HCT116 (cell line): ENCODE measurements at places on chromosomes 12 and 14. TPM values are rescaled to one million over a fixed set of nuclear protein-coding genes. Genes with fewer than 3 reads are reported as not detected.
A peak's percentile ranks its signal among the peaks of the same experiment; 100 is the strongest.

DNA sequence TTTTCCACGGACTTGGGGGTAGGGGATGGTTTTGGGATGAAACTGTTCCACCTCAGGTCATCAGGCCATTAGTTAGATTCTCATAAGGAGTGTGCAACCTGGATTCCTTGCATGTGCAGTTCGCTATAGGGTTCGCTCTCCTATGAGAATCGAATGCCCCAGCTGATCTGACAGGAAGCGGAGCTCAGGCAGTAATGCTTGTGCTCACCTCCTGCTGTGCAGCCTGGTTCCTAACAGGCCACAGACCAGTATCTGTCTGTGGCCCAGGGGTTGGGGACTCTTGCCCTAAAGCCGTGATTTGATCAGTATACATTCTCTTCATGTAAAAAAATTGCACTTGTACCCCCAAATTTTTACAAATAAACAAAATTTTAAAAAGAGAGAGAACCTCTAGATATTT is 219.4 kb upstream of the CPNE8 start:
- DNase-seq, result no peak

DNA sequence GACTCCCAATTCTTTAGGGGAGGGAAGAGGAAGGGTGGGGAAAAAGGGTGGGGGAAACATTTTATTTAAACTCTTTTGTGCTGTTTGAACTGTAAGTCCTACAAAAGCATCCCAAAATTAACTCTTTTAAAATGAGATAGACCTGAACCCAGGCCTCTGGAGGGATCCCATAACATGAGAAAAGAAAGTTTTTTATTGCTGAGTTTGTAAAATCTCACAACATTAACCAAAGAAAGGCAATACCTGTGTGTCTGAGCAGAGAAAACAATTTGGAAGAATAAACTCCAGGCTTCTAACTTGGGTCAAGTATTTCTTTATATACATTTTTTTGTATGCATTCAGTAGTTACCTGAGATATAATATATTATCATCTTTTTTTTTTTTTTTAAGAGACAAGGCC is 107.1 kb downstream of the KSR2 start:
- DNase-seq, result no peak

Gene ASIC1
- total RNA-seq, result 28.9 TPM

DNA sequence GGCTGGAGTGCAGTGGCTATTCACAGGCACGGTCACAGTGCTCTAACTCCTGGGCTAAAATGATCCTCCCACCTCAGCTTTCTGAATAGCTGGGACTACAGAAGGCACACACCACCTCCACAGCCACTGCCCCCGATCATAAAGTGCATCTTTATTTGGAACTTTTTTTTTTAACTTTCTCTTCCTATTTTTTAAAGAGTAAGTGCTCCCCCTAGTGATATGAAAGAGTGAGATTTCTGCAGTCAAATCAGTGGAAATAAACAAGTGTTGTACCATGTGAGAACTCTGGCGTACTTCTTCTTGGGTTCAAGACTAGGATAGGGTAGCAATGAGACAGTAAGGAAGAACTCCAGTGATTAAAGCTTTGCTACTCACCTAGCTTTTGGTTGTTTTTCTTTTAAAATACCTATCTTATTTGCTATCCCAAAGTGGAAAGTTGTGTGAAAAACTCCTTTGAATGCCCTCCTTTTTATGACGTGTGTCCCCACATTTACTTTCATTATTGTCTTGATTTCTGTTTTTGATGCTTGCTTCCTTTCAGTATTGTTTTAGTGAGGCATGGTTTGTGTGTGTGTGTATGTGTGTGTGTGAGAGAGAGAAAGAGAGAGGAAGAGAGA is 6.6 kb downstream of the PPP4R4 start:
- peak; percentile 35 for DNase-seq

Gene AHNAK2
- total RNA-seq, result 45.0 TPM

Gene WSCD2
- total RNA-seq, result 0.05 TPM

GRCh38 chr12:68561830-68562229 is 48.9 kb upstream of the RAP1B start:
- no peak for DNase-seq

GRCh38 chr12:129150721-129151120 is 297.4 kb downstream of the GLT1D1 start:
- no peak for DNase-seq

- no peak for DNase-seq
Measured at GRCh38 chr12:64561302-64562136, 48.8 kb upstream of the RASSF3 start.

Gene RND1
- total RNA-seq, result 2.0 TPM

GRCh38 chr14:24086193-24086955 is 7.7 kb upstream of the PCK2 start:
- no peak for DNase-seq

- no peak for DNase-seq
Measured at GRCh38 chr14:81550001-81550637, 16.5 kb upstream of the SEL1L start.

DNA sequence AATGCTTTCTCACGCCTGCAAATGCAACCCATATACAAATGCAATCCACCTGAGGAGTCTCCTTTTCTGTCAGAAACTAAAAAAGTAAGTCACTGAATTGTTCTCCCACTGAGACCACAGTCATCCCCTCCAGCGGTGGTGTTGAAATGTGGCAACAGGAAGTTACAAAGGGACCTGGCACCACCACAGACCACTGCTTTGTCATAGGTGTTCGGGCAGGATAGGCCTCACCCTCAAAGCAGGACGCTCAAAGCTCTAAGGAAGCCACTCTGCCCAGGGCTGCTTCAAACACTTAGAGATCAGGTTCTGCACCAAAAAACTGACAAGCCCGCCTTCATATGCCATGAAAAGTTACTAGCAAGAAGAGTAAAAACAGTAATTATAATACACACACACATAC is 11.3 kb downstream of the PHLDA1 start:
- DNase-seq, result peak; percentile 81

- no peak for DNase-seq
Measured at GRCh38 chr12:70772836-70773235, 135.6 kb upstream of the PTPRB start.

DNA sequence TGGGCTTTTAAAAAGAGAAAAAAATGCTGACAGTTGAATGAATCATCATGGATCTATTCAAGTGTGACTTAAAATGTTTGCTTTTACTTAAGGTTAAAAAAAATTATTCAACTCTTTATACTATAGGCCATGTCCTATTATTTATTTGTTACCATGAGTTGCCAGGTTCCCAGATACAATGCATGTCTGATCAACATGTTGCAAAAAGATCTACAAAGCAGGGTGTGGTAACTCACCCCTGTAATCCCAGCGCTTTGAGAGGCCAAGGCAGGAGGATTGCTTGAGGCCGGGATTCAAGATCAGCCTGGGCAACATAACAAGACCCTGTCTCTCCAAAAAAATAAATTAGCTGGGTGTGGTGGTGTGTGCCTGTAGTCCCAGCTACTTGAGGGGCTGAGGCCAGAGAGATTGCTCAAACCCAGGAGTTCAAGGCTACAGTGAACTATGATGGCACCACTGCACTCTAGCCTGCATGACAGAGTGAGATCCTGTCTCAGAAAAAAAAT is 460.8 kb downstream of the BCAT1 start:
- DNase-seq, result no peak

Gene KCNJ8
- 0.17 TPM for total RNA-seq

DNA sequence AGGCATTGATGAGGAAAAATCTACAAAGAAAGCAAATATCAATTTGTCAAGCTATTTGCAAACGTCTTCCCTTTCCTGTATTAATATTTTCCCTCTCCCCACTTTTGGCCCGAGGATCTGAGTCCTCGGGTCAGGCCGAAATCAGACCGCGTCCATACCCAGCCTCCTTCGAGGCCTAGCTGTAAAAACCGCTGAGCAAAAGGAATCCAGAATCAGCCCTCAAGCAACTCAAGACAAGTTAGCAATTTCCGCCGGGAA is 353 bp upstream of the MAPK1IP1L start:
- DNase-seq, result no peak

DNA sequence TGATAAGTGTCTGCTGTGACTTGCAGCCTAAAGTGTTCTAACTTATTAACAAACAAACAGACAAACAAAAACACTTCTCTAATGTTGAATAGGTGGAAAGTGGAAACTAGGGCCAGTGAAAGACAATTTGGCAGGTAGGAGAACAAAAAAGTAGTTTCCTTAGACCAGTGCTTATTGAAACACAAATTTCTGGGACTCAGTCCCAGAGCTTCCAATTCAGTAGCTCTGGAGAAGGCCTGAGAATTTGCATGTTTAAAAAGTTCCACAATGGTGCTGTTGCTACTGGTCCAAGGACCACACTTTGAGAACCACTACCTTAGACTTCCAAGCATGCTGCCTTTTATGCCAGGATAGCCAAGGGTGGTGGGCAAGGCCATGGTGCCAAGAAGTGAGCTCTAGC is 67.8 kb downstream of the AKAP6 start:
- no peak for DNase-seq

DNA sequence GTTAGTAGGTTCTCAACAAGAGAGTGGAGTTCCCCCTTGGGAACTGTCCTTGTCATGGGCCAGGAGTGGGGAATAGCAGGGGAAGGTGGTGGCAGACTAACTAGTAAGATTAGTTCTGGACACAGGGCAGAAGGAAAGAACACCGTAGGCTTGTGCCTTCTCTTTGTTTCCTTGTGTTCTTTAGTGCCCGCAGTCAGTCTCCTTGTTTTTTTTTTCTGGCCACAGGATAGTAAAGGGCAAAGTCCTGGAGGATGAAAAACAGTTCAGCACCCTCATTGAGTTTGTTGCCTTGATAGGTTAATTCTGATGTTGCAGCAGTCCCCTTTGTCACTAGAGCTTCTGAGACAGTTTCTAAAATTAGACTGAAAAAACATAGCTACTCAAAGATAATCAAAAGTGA is 8.4 kb downstream of the PEX5 start:
- no peak for DNase-seq

DNA sequence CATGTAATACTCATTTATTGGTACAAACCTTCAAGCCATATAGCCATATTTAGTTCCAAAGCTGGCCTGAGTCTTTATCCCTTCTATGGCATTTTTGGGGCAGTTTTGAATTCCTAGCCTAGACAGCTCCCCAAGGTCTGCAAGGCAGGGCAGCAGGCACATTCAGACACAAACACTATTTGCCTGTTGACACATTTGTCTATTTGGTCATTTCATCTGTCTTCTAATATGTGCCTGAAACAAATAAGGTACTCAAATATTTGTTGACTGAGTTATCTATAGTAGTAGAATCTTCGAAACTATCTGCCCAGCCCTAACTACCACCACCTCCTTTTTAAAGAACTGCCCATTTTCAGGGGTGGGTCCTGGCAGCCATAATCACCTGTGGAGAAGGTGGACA is 9.3 kb downstream of the PPM1H start:
- DNase-seq, result no peak

DNA sequence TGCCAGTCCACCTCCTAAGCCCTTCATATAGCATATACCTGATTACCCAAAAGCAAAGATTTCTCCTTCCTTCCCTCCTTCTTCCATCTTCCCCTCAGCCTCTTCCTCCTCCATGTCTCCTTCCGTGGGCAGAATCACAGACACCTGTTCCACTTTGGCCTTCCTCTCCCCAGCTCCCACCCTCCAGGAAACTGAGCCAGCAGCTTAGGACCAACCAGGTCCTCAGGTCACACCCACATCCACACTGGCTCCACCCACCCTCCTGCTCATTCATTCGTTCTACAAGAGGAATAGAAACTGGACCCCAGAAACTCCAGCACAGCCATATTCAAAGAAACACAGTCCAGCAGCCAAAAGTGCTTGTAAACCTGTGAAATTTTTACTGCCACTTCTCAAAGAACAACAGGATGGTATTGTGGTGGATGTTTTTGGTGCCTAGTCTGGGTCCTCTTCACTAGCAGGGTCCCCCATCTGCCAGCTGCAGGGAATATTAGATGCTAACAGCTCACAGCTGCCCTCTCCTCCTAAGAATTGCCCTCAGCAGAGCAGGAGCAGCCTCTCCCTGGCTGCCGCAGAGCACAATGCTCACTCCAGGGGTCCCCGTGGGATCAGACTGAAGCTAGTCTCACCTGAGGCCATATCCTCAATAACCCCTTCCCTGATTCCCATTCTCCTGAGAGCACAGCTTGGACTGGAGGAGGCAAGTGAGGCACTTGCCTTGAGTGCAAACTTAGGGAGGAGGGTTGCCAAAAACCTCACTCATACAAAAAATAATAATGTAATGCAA is 18.4 kb downstream of the CMKLR1 start:
- DNase-seq, result no peak

Gene FZD10
- total RNA-seq, result not detected

GRCh38 chr12:124555168-124556073 is 12.0 kb downstream of the NCOR2 start:
- DNase-seq, result no peak

DNA sequence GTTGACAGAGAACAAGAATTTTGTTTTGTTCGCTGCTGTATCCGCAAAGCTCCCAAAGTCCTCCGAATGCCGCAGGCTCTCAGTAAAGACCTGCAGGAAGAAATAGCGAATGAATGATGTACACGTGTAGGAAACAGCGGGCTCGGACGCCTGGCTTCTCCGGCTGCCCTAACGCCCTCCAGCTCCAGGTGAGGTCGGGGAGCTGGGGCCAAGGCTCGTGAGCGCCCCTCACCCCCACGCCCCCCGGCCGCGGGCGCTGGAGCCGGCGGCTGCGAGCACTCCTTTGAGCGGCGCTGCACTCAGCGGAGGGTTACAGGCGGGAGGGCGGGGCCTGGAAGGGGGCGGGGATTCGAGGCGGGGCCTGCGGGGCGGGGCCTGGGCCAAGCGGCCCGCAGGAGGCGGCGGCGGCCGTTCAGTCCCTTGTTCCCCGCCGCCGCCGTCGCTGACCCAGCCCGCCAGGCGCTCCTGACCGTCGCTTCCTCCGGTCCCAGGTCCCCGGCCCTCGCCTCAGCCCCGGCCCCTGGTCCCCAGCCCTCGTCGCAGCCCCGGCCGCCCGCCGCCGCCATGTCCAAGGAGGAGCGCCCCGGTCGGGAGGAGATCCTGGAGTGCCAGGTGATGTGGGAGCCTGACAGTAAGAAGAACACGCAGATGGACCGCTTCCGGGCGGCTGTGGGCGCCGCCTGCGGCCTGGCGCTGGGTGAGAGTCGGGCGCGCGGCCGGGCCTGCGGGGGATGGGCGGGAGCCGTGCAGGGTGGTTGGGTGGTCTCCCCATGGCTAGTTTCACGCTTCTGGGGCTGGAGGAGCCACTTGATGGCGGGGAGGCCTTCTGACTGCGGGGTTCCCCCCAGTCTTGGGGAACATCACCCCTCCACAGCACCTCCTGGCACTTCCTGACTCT is at the start of gene AACS:
AACS (plus strand) TSS at position 415 of the 898 bp plus-strand sequence; CDS start at position 565, 150 bp downstream.
- peak; percentile 45 for DNase-seq

GRCh38 chr14:101585211-101585610 is 23.9 kb downstream of the DIO3 start:
- no peak for DNase-seq
